ENCODE measurements at places on chromosomes 12 and 14. TPM values are rescaled to one million over a fixed set of nuclear protein-coding genes. Genes with fewer than 3 reads are reported as not detected.

GRCh38 chr14:102878174-102878969, 44.1 kb upstream of the AMN start:
- H3K4me3 ChIP-seq, result no peak overlapping the region
- peaks cover 11% of the 10 kb centered on the region for H3K36me3 ChIP-seq
- no peaks in the 10 kb centered on the region for H3K27me3 ChIP-seq

GRCh38 chr12:52713960-52714886, 10.9 kb upstream of the KRT77 start:
- H3K27ac ChIP-seq, result no peak overlapping the region
- peaks cover 42% of the 10 kb centered on the region for H3K27me3 ChIP-seq
- peak; percentile 9 for DNase-seq
- peak overlapping the region; percentile 48 for H3K4me3 ChIP-seq
- H3K36me3 ChIP-seq, result no peaks in the 10 kb centered on the region
- H3K4me1 ChIP-seq, result peaks cover 11% of the 10 kb centered on the region

- H3K36me3 ChIP-seq, result peaks cover 13% of the 10 kb centered on the region
- peak overlapping the region; percentile 84 for H3K27ac ChIP-seq
- H3K27me3 ChIP-seq, result no peaks in the 10 kb centered on the region
- no peak for DNase-seq
- H3K4me3 ChIP-seq, result peak overlapping the region; percentile 83
Measured at GRCh38 chr12:8031872-8032241, 659 bp upstream of the FOXJ2 start.

The HOMEZ gene
- total RNA-seq, result 11.4 TPM

The FAM234B gene
- total RNA-seq, result 4.4 TPM

- H3K4me1 ChIP-seq, result no peaks in the 10 kb centered on the region
- no peak overlapping the region for H3K27ac ChIP-seq
- no peaks in the 10 kb centered on the region for H3K36me3 ChIP-seq
- no peaks in the 10 kb centered on the region for H3K27me3 ChIP-seq
- no peak overlapping the region for H3K4me3 ChIP-seq
- DNase-seq, result no peak
Measured at GRCh38 chr14:48568688-48569087, 893.3 kb upstream of the MDGA2 start.

The HOXC9 gene
- not detected for total RNA-seq

The FAM222A gene
- total RNA-seq, result 0.52 TPM

DNA sequence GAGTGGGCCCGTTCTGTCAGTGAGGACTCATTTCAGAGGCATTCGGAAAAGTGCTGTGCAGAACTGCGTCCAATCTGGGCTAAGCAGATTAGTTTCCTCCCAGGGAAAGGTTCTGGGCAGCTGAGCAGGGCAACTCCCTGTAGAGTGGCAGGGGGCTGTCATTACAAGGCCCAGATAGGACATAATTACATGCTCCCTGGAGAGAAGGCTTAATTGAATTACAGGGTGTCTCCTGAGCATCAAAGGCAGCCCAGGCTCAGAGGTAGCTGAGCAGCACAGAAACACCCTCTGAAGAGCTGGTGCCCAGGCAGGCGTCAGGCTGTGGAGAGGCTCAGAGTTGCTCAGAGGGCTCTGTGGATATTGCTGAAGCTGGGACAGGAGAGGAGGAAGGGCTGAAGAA, 36.0 kb downstream of the SLC8A3 start:
- peaks cover 2% of the 10 kb centered on the region for H3K27me3 ChIP-seq
- H3K36me3 ChIP-seq, result no peaks in the 10 kb centered on the region
- H3K4me3 ChIP-seq, result no peak overlapping the region
- no peaks in the 10 kb centered on the region for H3K4me1 ChIP-seq
- H3K27ac ChIP-seq, result no peak overlapping the region
- DNase-seq, result no peak

- H3K4me1 ChIP-seq, result no peaks in the 10 kb centered on the region
- no peak overlapping the region for H3K4me3 ChIP-seq
- H3K27me3 ChIP-seq, result no peaks in the 10 kb centered on the region
- no peak for DNase-seq
Measured at GRCh38 chr14:38399652-38400051, 143.8 kb upstream of the CLEC14A start.

All from activated CD4-positive, alpha-beta T cell treated with anti-CD3 and anti-CD28 coated beads, Interleukin-2, amount 10 ng/mL, durations not matched to agents 7 days and 5 days (primary cell).